SIG-M5 (cell line): ENCODE measurements at places on chromosomes 3 and 15.

- DNase-seq = no peak
These were observed 172.8 kb downstream of the KLF13 start for GRCh38 chr15:31499236-31499952.

DNA sequence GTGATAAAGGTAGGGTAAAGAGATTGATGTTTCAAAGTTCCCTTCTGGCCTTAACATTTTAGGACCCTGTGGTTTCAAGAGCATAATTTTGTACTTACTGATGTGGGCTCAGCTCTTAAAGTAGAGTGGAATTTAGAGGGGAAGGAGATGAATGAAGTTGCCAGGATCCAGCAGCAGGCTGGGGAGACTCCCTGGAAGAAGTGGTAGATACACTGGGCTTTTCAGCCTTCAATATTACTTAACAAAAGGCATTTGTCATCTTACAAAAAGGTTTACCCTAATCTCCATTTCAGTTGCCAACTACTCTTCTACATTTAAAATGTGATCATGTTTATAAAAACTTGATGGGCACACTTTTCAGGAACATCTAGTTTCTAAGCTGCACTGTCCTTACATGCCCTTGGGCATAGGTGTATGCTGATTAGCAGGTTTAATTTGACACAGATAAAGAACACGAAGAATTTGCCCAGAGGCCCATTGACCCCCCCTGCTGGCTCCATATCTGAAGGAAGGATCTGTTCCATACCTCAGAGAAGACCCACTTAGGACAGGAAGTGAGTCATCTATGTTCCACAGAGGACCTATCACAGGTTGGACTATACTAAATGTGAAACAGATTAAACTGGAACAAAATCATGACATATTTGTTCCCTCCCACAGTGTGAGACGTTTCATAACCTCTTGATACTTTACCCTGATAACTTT is 93.0 kb upstream of the LPP start:
- DNase-seq = no peak

GRCh38 chr3:186234152-186234551 is 125.3 kb upstream of the ETV5 start:
- no peak for DNase-seq

DNA sequence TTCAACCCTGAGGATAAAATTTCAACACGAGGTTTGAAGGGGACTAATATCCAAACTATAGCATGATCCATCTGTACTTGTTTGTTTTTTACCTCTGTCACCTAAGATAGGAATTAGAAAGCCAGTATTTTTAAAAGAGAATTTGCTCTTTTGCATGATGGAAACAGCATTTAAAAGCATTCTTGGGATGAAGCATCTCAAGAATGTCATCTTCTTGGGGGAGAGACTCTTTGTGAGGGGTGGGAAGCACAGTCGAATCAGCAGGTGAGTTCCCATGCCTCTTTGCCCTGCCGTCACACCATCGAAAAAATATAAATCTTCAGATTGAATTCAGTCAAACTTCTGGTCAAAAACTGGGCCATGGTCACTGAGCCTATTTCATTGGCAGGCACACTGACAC is 55.3 kb upstream of the BCHE start:
- DNase-seq = no peak

- DNase-seq = no peak
These were observed 394.0 kb downstream of the FOXP1 start for GRCh38 chr3:71189480-71189879.

- DNase-seq = no peak
These were observed 5.2 kb downstream of the KCTD6 start for GRCh38 chr3:58497097-58497496.

DNA sequence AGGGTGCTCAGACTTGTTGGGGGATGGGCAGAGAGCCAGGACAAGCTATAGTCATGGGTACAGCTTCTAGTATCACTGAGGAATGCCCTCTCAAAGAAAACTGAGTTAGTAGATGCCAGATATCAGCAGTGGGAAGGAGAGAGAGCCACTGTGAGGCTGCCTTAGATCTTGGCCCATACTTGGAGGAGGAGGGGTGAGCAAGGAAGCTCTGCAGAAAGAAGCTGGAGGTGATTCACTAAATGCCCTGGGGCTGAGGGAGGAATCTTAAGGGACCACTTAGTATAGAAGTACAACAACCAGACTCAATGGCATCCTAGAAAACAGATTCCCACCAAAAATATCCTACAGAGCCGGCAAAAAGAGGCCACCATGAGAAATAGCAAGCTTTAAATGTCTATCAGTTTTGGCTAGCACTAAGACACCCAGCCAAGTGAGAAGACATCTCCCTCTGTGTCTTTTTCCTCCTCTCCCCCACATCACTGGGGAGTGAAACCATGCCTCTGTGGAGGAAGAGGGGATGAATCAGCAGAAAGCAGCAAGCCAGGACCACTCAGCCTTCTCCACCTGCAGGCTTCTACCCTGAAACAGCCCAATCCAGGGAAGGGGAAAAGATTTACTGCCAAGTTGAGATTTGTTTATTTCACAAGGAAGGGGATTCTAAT is 282.5 kb upstream of the STT3B start:
- no peak for DNase-seq

DNA sequence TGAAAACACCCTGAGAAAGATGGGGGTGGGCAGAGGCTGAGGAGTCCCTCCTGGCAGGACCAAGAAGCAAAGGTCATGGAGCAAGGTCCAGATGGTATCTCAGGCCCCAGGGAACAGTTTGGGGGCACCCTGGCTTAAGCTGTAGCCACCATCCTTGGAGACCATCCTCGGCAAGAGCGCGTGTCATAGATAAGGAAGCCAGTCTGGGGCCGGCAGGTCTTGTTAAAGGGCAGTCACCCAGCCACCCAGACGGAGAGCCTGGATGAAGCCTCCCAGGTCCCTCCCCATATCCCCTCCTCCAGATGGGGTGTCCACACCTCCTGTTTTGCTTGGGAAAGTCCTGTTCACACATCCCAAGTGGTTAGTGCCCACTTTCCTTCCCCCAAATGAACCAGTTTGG is 191.1 kb downstream of the KLF13 start:
- no peak for DNase-seq

- no peak for DNase-seq
These were observed 354.6 kb upstream of the ROPN1 start for GRCh38 chr3:124346487-124346886.

DNA sequence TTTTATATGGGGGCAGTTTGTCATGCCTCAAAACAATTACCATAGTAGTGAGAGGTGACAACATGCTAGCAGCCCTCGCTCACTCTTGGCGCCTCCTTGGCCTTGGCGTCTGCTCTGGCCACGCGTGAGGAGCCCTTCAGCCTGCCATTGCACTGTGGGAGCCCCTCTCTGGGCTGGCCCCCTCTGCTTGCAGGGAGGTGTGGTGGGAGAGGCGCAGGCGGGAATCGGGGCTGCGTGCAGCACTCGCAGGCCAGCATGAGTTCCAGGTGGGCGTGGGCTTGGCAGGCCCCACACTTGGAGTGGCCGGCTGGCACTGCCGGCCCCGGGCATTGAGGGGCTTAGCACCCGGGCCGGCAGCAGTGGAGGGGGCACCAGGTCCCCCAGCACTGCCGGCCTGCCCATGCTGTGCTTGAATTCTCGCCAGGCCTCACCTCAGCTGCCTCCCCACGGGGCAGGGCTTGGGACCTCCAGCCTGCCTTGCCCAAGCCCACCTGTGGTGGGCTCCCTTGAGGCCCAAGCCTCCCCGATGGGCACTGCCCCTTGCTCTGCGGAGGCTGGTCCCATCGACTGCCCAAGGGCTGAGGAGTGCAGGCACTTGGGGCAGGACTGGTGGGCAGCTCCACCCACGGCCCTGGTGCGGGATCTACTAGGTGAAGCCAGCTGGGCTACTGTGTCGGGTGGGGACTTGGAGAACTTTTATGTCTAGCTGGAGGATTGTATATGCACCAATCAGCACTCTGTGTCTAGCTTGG is 38.8 kb upstream of the EIF5A2 start:
- no peak for DNase-seq
